ENCODE measurements at places on chromosomes 16 and 17.
A peak's percentile ranks its signal among the peaks of the same experiment; 100 is the strongest.

GRCh38 chr17:41547921-41548843 lies 20.1 kb upstream of the KRT19 start:
- DNase-seq = peak; percentile 85

DNA sequence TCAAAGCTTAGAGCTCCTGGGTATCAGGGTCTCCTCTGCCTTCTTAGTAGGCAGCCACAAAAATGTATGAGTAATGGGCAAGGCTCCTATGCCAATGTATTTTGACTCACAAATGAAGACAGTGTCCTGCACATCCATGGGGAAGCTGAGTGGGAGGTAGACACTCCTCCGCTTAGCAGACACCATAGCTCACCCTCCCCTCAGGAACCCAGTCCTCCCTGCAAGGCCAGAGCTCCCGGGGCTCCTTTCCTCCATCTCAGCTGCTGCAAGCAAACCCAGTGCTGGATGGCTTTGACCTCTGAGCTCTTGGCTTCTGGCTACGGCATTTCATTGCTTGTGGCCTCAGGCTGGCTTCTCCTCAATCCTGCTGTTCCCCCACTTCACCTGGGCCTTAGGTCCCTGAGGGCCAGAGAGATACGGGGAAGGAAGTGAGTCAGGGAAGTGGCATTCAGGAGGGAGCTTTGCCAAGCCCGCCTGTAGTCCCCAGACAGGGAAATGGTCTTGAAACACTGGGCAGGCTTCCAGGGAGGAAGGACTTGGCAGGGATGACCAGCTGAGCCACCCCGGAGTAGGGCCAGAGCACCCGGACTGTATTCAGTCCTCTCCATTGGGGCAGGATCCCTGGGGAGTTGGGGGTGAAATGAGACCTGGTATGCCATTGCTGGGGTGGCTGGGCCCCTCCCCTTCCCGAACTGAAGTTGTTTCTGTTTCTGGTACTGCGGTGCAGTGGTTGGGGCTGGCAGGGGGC lies 4.5 kb downstream of the ABCC3 start:
- no peak for DNase-seq

GRCh38 chr17:42118545-42118944 lies 2.6 kb downstream of the KAT2A start:
- DNase-seq = no peak

- peak; percentile 20 for DNase-seq
Observed at GRCh38 chr17:35056013-35056412, 7.5 kb downstream of the RFFL start.

GRCh38 chr17:75530837-75531720 lies 5.6 kb downstream of the LLGL2 start:
- DNase-seq = no peak

GRCh38 chr17:46964315-46965265 lies 14.5 kb downstream of the RPRML start:
- DNase-seq = no peak

GRCh38 chr16:49932434-49932833 lies 76.5 kb upstream of the ZNF423 start:
- no peak for DNase-seq

GRCh38 chr17:5126719-5127488 lies 11.1 kb downstream of the USP6 start:
- no peak for DNase-seq

DNA sequence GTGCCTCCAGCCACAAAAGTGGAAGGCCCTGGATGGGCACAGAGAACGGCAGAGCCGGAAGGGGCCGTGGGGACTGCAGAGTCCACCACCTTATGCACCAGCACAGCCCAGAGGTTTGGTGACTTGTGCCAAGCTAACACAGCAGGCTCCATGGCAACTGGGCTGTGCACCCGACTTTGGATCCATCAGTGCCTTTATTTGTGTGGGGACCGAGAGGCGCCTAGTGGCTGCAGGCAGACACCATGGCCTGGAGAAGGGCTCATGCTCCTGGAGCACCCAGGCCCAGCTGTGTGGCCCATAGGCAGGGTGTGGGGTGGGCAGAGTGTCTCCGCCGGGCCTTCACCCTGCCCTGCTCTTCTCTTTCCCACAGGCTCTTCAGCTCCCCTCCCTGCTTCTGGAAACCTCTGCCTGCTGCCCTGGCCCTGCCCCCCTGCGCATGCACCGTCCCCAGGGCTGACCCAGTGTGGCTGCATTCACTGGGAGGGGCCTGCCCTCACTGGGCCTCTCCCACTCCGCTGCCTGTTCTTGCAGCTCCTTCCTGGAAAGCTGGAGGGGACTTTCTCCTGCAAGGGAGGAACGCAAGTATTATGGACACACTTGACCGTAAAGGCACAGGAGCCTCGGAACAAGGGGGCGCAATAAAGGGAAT lies 10.1 kb downstream of the C16orf90 start:
- no peak for DNase-seq

DNA sequence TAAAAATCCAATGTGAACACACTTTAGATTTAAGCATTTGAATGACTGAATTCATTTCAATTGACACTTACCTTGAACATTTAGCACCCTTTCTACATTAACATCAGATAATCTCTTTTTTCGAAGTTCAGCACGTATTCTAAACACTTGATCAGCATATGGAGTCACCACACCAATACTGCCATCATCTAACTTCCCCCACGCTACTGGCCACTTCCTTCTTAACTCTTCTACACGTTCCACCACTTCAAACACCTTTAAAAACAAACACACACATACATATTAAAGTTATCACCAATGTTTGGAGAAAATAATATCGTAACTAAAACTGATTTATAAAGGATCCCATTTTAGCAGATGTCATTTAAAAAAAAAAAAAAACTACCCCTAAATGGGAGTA lies 93.5 kb downstream of the CACNG1 start:
- no peak for DNase-seq

GRCh38 chr16:11134722-11135463 lies 121.1 kb downstream of the SOCS1 start:
- DNase-seq = no peak

DNA sequence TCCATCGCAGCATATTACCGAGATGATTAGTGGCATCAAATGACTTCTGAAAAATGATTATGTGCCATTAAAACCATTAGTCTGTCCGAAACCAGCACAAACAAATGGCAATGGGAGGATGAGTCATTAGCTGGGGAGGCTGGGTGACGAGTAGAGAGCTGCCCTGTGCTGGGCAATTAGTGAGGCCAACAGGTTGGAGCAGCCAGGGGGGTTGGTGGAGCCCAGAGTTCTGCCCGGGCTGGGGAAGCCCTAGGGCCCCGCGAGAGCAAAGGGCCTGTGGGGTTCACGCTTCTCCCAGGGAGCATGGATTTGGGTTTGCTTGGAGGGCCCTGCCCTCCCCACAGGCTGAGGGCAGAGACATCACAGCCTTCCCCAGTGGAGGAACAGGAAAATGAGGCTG lies 152.1 kb upstream of the RPL38 start:
- no peak for DNase-seq

GRCh38 chr17:38329808-38330730 lies 13.7 kb downstream of the GPR179 start:
- no peak for DNase-seq

DNA sequence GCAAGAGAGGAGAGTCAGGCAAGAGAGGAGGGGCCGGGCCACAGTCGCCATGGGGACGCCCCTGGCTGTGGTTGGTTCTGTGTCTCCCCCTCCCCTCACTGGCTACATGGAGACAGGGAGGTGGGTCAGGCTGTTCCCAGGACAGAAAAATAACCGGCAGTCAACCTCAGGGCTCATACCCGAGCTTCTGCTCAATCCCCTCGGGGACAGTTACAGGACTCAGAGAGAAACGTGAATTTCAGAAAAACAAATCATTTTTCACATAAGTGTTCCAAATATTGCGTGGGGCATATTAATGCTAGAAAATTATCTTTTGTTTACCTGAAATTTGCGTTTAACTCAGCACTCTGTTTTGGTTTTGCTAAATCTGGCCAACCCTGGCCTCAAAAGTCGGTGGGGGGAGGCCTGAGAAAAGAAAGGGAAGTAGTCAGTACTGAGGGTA lies 22.2 kb upstream of the CPSF4L start:
- no peak for DNase-seq

GRCh38 chr16:1278477-1278876 lies 22.6 kb downstream of the TPSD1 start:
- no peak for DNase-seq

DNA sequence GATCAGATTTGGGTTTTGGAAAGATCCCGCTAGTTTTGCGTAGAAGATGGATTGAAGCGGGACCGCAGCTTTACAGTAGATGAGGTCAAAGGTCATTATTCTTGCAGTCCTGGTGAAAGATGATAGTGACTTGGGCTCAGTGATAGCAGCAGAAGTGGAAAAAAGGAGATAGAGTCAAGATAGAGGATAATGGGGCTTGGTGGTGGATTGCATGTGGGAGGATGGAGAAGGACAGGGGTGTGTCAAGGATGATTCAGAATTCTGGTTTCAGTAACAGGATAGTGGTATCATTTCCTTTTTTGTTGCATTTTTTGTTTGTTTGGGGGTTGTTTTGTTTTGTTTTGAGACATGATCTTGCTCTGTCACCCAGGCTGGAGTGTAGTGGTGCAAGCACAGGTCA lies 28.7 kb downstream of the CHD9NB start:
- no peak for DNase-seq

- no peak for DNase-seq
Observed at GRCh38 chr17:81135505-81136278, 29.6 kb upstream of the PVALEF start.

DNA sequence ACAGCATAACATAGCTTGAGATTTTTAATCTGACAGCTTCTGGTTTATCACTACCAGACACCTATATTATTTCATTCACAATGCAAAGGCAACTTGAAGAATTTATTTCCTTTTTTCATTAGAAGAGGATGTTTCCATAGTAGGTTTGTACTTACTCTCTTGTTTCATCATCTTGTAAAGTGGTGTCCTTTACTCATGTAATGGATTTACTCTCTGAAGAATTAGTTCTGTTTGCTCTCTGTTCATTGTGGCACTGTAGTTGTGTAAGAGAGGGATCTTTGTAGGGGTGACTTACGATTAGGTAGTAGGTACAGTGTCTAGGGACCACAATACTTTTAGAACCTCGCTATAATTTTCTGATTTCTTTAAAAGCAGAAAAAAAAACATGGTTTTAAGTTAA lies 256.1 kb downstream of the BCAS3 start:
- no peak for DNase-seq

DNA sequence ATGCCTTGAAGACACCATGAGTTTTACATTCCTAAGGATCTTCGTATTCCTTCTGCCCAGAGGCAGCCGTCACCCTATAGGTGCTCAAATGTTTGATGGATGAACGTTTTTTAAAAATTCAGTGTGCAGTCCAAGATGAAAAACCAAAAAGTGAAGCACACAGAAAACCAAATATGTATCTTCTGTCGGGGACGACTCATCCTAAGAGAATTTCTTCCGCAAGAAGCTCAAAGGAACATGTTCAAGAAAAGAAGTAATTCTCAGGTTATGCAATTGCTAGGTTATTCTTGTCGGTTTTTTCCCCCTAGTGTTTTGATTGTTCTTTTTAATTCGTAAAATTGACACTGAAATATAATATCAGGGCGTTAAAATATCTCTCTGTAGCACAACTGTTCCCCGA lies 1.4 kb downstream of the CENPV start:
- no peak for DNase-seq

DNA sequence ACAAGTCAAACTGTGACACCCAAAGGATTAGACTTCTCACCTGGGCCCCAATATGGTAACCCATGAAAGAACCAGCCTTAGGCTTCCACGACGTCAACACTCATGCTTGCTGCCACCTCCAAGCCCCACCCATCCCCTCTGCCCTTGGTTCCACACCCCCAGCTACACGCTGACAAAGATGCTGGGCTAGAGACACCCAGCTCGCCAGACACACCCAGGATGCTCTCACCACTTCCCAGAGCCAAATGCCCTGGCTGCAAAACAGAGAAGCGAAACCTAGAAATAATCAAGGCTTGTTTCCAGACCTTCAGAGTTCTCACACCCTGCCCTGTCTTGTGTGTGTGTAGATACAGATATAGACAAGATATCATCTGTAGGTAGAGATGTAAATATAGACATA lies 26.0 kb upstream of the ADCY9 start:
- DNase-seq = no peak

- peak; percentile 61 for DNase-seq
Observed at GRCh38 chr17:10172241-10172741, 26.1 kb downstream of the GAS7 start.

GRCh38 chr17:44360826-44361225 lies 2.8 kb downstream of the FAM171A2 start:
- DNase-seq = no peak

- DNase-seq = no peak
Observed at GRCh38 chr16:19735074-19735867, 17.2 kb downstream of the IQCK start.

- DNase-seq = no peak
Observed at GRCh38 chr16:11242658-11243057, 13.3 kb downstream of the SOCS1 start.

DNA sequence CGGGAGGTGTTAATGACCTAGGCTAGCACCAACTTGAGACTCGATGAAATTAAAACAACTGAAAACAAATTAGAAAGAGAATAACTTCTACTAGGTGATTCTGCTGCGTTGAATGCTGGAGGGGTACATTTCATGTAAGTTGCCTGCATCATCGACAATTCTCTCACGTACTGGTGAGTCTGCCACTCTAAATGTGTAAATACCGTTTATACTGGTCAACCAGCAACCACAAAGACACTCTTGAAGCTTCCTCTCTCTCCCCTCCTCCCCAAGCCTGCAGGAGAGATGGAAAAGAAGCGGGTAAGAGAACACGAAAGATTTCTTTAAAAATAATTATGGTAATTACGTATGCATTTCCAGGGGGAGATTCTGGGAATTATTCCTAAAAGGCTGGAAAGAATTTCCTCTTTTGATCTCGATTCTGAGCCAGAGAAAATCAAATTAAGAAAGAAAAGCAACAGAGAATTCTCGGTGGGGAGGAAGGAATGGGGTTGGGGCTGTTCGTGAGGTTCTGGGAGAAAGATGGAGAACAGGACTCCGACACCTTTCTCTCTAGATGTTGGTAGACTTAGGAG lies 68.6 kb upstream of the MRTFB start:
- no peak for DNase-seq

GRCh38 chr17:78714534-78714933 lies 67.5 kb downstream of the CYTH1 start:
- DNase-seq = no peak

GRCh38 chr16:2295056-2295798 lies 27.3 kb upstream of the RNPS1 start:
- DNase-seq = peak; percentile 66

DNA sequence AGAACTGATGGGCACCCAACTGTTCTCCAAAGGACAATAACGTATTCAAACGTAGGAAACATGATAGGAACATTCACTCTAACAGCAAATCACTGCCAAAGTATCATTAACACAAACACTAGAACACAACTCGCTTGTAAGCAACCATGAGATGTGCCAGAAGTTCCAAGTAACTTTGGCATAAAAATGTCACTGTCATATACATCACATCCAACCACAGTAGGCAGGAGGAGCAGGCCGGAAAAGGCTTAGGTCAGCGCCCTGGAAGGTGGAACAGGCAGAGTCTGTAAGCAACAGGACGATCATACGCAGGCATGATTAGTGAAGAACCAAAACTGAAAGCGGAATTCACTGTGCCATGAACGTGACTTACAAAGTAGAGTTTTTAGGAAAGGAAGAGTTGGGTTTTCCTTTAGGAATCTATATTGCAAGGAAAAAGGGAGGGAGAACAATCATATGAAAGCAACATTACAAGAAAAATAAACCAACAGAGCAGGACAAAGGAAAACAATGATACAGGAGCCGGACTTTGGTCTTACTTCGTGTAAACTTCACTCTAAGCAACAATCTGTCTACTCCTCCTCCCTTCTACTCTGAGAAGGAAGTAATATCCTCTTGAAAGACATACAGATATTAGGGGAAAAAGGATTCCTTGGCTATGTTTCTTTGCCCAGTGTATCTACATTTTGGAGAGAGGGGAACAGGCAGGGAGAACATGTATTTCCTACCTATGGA lies 52.3 kb downstream of the YWHAE start:
- no peak for DNase-seq

GRCh38 chr16:25257470-25257955 lies at the start of gene ZKSCAN2:
ZKSCAN2 (minus strand) TSS chr16:25257845; CDS start chr16:25257127, 718 bp downstream.
- DNase-seq = peak; percentile 74
